ENCODE measurements at places on chromosomes 7 and 10.

DNA sequence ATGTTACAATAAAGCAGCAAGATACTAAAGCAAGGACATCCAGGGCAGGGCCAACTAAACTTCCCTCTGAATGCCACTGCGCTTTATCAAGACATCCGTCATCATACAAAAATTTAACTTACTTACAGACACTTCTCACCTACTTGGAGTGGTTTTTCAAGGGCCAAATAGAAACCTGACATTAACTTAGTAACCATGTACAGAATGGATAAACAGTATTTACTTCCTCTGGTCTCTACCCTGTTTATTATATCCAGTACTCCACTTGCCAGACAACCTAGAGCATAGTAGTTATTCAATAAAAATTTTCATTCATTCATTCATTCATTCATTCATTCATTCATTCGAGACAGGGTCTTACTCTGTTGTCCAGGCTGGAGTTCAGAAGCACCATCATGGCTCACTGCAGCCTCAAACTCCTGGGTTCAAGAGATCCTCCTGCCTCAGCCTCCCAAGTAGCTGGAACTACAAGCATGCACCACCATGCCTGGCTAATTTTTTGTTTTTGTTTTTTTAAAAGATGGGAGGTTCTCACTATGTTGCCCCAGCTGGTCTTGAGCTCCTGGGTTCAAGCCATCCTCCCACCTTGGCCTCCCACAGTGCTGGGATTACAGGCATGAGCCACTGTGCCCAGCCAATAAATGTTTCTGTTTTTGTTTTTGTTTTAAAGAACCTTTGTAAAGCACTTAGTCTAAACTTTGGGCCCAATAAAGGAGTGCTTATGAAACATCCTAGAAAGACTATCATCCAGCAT lies 19.0 kb downstream of the SMURF1 start:
- DNase-seq = no peak

- DNase-seq = no peak
These were observed 35.3 kb downstream of the TLX1 start for GRCh38 chr10:101166430-101166829.

GRCh38 chr10:2992401-2993198 lies 74.7 kb upstream of the PFKP start:
- DNase-seq = no peak

DNA sequence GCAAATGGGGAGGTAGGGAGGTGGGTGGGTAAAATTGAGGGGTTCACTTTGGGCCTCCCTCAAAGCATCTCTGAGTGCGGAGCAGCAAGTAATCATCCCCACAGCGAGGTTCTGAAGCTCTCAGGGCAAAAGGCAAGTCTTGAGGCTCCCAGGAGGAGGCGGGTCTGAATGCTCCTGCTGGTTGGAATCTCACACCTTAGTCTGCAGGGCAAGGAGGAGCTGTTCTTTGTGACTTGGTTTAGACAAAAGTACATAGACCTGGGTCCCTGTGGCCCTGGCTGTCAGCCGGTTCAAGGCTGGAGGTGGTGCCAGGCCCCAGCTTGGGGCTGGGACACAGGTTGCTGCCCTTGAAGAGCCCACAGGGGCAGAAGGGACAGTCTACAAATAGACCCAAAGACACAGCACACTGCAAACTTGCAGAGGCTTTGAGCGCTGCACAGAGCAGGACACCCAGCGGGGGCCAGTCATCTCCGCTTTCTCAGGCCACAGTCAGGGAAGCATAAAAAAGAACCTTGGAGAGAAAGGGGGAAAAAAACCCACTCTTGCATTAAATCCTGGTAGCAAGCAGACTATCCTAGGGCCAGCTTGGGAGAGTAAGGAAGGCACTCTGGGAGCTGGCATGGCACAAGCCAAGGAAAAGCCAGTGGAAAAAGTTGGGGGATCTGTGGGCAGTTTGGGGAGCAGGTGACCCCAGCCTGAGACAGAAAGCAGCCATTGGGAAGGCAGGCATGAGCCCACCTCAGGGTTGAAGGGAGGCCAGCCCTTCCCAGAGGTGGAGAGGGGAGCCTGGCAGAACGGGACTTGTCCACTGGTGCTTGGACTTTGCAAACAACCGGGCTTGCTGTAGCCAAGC lies 926 bp upstream of the C10orf71 start:
- no peak for DNase-seq

All from left hindlimb (tissue), 1 donor.